ENCODE measurements at places on chromosomes 7 and 10. TPM values are rescaled to one million over a fixed set of nuclear protein-coding genes. Genes with fewer than 3 reads are reported as not detected.

GRCh38 chr7:122304996-122305421 lies 459 bp upstream of the FEZF1 start:
- no peak for DNase-seq

GRCh38 chr7:100693312-100694097 lies 545 bp downstream of the GIGYF1 start:
- no peak for DNase-seq

GRCh38 chr7:123351516-123352505 lies 152.0 kb upstream of the SLC13A1 start:
- no peak for DNase-seq

GRCh38 chr7:42940985-42941847 lies 9.0 kb downstream of the MRPL32 start:
- DNase-seq: peak; percentile 71

GRCh38 chr7:11726794-11727155 lies 105.2 kb downstream of the THSD7A start:
- DNase-seq: no peak

- DNase-seq: no peak
Observed at GRCh38 chr7:36272567-36273269, 116.9 kb upstream of the ANLN start.

GRCh38 chr10:71753091-71753959 lies 20.0 kb downstream of the VSIR start:
- no peak for DNase-seq

- no peak for DNase-seq
Observed at GRCh38 chr10:121098751-121099150, 247.6 kb downstream of the WDR11 start.

DNA sequence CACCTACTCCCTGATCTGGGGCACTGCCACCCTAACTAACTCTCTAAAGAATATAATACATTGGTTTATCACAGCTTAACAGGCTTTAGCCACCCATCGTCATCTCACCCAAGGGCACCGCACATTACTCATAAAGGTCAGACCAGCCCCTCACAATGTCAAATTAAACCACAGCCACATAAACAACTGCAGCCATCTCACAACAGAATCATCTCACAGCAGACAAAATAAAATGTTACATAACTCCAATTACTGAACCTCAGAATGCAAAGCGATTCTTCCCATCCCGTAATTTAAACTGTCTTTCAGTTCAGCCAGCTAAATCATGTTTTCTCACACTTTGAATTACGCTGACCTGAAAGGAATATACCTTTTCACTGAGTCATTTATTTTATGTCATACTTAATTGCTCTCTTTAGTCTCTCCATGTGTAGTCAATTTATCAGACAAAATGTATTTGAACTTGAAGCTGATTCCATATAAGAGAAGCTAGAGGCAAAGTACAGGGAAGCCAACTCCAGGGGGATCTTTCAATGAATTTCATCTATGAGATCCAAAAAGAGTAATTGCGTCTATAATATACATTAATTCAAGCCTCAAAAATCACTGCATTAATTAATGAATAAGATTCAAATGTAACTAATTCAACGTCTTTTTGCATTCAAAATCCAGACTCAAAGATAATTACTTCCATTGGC lies 96.9 kb upstream of the NEBL start:
- no peak for DNase-seq

GRCh38 chr7:18771834-18772566 lies 276.5 kb downstream of the HDAC9 start:
- DNase-seq: no peak

GRCh38 chr7:29102558-29103151 lies 43.7 kb downstream of the CPVL start:
- peak; percentile 23 for DNase-seq

DNA sequence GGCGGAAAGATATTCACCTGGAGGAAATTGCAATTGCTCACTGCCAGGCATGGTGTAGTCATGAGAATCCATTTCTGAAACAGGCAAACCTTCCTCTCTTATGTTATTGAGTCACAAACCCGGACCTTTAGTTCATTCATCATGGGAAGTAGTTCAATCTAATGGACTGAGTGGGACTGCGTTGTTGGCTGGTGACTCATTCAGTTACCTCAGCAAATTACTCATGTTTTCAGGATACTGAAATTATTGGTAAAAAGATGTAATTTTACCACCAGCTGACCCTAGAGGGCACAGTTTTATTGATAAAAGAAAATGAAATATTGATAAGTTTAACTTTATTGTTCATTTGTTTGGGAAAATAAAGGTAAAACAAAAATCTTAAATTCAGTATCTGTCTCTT lies 1194.4 kb upstream of the SORCS1 start:
- DNase-seq: no peak

DNA sequence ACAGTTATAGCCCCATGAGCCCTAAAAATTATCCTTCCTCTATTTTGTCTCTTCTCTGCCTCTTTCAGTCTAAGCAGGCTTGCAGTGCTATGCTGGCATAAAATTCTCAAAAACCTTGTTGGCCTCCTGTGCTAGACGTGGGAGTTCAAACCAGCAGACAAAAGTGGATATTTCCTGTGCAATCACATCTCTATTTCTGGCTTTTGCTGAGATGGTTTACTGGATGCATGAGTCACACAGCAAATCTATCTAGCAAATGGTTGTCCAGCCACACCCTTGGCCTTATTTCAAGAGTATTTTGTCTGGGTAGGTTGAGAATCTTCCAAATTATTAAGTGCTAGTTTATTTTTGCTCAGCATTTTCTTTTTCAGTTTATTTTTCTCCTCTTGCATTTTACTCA lies 370.8 kb downstream of the CDC14C start:
- DNase-seq: no peak

GRCh38 chr10:103980288-103980906 lies 13.5 kb downstream of the SLK start:
- DNase-seq: no peak

DNA sequence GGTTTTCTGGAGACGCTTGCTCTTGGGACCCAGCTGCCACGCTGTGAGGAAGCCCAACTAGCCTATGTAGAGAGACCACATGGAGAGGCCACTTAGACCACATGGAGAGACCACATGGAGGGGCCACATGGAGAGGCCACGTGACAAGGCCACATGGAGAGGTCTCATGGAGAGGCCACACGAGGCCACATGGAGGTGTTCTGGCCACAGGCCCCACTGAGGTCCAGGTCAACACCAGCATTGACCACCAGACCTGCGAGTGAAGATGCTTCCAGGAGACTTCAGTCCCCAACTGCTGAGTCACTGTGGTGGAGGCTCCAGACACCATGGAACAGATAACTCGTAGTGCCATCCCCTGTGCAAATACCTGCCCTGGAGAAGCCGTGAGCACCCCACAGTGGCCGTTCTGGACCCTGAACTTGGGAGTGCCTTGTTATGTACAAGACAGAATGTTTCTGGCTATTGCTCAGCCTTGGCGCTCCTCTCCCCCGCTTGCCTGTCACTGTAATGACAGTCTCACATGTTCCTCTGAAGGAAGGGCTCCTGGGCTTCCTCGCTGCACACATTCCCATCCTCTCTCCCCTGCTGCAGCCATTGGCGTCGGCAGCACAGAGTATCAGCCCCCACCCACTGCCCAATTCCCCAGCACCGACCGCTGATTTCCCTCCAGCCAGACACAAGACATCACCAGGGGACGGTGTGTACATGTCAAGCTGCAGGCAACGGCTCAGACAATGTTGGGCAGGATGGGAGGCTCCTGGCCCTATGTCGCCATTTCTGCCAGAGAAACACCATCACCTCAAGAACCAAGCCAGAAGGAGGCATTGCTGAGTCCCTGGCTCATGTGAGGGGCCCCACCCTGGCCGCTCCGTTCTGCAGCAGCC lies 49.0 kb upstream of the TNRC18 start:
- no peak for DNase-seq

DNA sequence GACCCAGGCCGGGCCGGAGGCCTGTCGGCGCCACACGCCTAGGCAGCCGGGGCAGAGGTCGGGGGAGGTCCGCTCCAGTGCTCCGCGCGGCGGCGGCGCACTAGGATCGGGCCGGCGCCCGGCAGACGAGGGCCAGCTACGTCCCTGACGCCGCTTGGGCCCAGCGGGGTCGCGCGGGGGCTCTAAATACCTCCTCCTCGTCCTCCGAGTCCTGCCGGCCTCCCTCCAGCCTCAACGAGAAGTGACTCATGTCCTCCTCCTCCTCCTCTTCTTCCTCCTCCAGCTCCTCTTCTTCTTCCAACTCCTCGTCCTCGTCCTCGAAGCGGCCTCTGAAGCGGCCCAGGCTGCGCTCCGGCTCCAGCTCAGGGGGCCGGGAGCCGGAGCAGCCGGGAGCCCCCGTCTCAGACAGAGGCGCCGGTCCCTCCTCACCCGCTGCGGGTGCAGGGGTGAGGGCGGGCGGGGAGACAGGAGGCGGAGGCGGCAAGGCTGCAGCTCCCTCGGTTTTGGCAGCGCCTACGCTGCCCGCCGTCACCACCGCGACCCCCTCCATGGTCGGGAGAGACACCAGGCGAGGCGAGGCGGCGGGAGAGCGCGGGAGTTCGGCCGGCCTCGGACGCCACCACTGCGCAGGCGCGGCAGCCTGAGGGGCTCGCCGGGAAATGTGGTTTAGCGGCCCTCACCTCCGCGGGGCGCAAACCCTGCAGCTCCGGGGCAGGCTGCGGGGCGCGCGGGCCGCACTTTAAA lies at the start of gene PCGF6:
TSS of gene PCGF6 (minus strand) at position 624 of the 744 bp plus-strand sequence. CDS start at position 550, 74 bp downstream.
- peak; percentile 90 for DNase-seq

DNA sequence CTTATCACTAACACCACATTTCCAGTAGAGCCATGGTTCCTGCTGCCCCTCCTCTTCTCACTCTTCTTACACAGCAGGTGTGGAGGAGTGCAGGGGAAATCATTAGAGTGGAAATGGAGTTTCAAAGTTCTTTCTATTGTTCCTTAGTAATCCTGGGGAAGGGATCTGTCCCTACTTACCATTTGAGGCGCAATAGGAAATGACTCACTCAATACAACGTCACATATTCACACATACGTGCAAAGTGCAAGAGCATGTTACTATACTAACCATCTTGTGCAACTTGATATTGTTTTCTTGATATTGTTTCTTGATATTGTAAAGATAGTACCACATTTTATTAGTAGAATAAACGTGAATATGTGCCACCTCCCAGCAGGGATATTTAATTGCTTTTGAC lies 1010.2 kb downstream of the DNAJB9 start:
- no peak for DNase-seq

GRCh38 chr7:135390829-135391228 lies 119.1 kb downstream of the CNOT4 start:
- DNase-seq: no peak

DNA sequence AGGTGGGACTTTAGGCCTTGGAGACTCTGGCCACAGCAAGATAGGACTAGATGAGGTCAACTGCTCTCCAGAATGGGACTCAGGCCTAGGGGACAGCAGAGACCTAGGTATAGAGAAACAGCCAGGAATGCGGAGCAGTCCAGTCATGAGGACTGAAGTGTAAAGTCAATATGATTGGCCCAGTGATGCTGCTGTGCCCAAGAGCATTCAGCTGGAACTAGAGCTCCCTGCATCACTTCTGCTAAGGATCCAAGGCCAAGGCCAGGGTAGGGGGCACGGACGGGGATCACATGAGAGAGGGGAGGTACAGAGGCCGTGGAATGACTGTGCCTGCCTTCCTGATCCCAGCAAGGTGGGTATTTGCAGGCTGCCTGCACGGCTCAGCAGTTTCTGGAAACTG lies 237.9 kb downstream of the FRMD4A start:
- no peak for DNase-seq

- DNase-seq: no peak
Observed at GRCh38 chr10:48940372-48940771, 732 bp upstream of the LRRC18 start.

GRCh38 chr10:20454331-20454730 lies 442.8 kb downstream of the NEBL start:
- DNase-seq: no peak

The EZH2 gene
- 3.1 TPM for total RNA-seq

The NODAL gene
- total RNA-seq: not detected

The TMEM225B gene
- total RNA-seq: 2.1 TPM

The RGR gene
- total RNA-seq: 14.2 TPM

The KLF14 gene
- not detected for total RNA-seq

The GPR37 gene
- 64.3 TPM for total RNA-seq

The CLDN3 gene
- total RNA-seq: not detected

The ICA1 gene
- 108 TPM for total RNA-seq

The ANKRD7 gene
- 5.8 TPM for total RNA-seq

The ADCY1 gene
- total RNA-seq: 215 TPM

The HNRNPA2B1 gene
- 352 TPM for total RNA-seq
